Activated T-helper 1 cell treated with anti-CD3 and anti-CD28 coated beads, Interleukin-2, amount 50 U/mL, for 16 hours (primary cell): ENCODE measurements at places on chromosomes 6 and 20.
A peak's percentile ranks its signal among the peaks of the same experiment; 100 is the strongest.

DNA sequence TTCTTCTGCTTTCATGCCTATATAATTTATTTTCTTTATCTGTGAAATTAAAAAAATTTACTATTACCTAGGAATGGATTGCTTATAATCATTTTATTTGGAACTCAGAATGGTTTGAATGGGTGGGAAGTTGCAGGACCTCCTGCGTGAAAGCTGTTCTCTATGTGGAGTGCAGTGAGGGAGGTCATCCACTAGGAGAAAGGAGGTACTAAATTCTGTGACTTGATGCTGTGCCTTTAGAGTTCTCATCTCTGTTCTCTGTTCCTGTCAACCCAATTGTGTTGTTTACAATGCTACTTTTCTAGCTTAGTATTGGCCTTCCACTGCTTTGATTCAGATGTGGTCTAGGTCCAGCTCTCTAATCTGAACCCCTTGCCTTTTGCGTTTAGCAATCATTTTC lies 65.0 kb upstream of the HIVEP1 start:
- no peak for DNase-seq

GRCh38 chr20:5328268-5328667 lies 11.5 kb upstream of the PROKR2 start:
- no peak for DNase-seq

- DNase-seq: no peak
Observed at GRCh38 chr6:104301951-104302350, 557.8 kb downstream of the HACE1 start.

GRCh38 chr6:11722805-11723631 lies 55.6 kb downstream of the ADTRP start:
- DNase-seq: no peak

DNA sequence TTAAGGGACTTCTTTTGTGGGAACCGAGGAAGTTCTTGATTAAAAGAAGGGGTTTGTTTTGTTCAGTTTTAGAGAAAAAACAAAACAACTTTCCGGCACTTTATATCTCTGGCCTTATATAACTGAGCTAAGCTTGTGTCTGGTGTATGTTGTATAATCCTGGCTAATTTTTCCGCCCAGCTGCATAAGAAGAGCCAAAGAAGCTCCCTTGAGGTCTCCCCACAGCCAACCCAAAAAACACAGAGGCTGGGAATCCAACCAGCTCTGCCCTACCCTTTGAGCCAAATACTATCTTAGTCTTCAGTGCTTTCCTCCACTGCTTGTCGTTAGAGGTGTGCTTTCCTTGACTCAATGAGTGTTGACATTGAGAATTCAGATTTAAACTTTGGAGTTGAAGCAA lies 45.5 kb upstream of the RNF146 start:
- no peak for DNase-seq

- peak; percentile 32 for DNase-seq
Observed at GRCh38 chr6:33343953-33344611, 26.5 kb upstream of the ZBTB22 start.

DNA sequence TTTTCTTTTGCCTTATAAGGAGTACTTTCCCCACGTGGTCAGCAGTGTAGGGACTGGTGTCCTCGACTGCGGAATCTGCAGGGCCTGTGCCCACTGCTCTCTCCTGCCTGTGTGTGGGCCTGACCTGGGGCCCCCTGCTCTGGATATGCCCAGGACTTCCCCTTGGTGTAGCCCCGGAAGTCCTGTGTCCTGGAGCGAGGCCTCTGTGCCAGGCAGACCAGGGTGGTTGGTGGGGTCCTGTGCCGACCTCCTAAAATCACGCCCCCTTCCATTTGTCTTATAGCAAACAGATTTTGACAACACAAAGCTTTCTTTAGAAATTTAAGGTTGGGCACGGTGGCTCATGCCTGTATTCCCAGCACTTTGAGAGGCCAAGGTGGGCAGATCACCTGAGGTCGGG lies 64.2 kb downstream of the DLL1 start:
- no peak for DNase-seq

- no peak for DNase-seq
Observed at GRCh38 chr20:12153628-12154027, 235.9 kb downstream of the BTBD3 start.

GRCh38 chr6:52741872-52742271 lies 21.4 kb downstream of the GSTA2 start:
- no peak for DNase-seq

GRCh38 chr20:62487118-62487517 lies 11.3 kb upstream of the GATA5 start:
- DNase-seq: no peak

DNA sequence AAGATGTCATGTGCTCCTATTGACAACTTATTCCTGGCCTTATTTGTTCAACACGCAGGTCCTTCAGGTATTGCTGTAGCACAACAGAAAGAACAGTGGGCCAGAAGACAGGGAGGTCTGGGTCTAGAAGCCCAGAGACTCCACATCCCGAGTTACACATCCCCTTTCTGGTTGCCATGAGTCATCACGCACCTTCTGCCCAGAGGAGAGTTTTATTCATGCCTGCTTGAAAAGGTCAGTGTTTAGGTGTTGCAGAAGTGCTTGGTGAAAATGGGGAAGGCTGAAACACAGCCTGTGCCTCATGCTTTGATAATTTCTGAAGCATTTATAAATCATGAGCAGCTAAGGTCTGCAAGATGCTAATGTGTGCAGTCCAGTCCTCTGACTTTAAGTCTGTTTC lies 256.4 kb downstream of the GMPR start:
- no peak for DNase-seq

DNA sequence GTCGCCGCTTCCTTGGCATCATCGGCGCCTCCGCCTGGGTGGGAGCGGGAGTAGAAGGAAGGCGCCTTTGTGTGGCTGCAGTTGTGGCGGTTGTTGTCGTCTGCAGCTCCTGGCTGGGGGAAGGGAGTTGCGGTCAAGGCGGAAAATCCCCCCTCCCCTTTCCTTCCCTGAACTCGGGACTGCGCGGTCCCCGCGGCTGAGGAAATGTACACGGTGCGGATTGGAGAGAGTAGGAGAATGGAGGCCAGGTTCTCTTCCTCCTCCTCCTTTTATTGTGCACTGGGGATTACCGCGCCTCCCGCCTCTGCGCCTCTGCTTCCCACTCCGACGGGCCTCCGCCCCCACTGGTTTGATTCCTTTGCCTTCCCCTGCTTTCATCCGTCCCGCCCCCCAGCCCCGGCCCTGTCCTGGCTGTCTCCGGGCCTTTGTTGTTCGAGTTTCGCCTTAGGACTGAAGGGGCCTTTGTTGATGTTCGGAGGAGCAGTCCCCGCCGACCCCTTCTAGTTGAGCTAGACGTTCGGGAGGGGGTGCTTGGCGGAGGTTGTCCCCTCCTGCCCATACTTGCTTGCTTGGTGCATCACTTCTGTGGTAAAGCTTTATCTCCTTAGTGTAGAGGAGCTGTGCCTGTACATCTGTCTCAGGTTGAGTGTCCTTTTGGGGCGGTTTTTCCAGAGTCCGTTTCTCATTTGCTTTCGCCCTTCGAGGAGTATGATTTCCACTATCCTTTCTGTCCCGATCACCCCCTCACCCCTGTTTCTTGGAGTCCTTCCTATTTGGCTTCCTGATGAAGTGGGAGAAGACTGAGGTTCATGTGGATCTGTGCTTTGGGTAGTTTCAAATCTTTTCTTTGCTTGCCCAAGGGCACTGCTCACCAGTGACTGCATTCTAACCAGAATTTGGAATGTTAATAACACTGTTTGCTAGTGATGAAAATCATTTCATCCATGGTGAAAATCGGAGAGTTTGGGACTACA lies 764 bp downstream of the ZNF292 start:
- peak; percentile 49 for DNase-seq

GRCh38 chr20:54479138-54479906 lies 3.9 kb downstream of the DOK5 start:
- no peak for DNase-seq

- DNase-seq: no peak
Observed at GRCh38 chr20:59525500-59526241, 78.7 kb upstream of the PHACTR3 start.

- no peak for DNase-seq
Observed at GRCh38 chr6:167647737-167648470, 178.8 kb upstream of the AFDN start.

GRCh38 chr6:158669145-158670035 lies 19.5 kb downstream of the SYTL3 start:
- no peak for DNase-seq

- no peak for DNase-seq
Observed at GRCh38 chr6:11788043-11788442, 9.4 kb upstream of the ADTRP start.

DNA sequence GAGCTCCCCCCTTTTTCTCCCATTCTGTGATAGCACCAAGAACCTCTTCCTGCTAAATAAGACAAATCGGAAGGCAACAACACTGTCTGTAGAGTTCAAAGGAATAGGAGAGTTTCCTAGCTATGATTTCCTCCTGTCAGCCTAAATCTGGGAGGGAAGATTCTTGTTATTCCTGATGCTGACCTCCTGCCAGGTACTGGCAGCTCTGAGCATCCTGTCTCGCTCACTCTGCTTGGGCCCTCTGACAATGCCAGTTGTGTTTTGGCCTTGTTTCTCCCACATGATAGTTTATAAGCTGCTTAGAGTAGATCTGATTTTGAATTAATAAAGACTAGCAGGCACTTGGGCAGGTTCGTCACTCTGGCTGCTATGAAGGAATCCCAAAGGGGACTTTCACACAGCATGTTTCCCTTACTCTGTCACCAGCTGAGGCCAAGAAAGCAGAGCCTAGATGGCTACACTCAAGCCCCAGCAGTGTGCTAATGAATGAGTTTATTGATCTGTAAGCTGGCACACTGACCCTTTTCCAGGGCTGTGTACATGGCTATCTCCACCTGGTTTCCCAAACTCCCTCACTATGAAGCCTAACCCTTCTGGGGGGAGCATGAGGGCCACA lies 52.3 kb downstream of the UQCC1 start:
- no peak for DNase-seq

DNA sequence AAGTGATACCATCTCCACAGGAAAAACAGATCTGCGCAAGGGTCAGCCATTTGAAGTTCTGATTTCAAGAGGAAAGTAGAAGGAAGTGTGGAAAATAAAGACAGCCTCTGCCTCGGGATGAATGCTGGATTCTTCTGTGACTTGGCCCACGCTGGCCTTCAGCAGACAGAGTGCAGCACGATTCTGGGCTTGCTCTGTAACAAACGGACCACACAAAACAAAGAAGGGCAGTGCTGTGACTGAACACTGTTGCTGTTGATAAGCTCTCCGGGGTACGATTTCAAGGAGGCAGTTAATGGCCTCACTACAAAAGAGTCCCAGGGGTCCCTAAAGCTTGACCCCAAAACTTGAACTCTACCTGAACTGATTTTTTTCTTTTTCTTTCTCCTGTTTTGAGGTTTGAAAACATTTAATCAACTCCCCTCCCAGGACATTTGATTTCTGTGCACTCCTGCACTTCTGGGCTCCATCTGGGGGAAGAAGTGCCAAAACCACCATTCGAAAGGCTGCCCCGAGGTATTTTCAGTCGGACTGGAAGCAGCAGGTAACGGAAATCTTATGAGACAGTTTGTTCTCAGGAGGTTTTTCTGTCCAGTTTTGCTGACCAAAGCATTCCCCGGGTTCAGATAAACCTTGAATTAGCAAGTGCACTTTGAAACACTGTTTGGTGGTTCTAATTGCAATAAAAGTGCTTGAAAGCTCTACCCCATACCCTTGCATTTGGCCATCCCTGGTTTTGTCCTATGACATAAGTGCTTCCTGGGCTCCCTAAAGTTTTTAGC lies 189.6 kb downstream of the MYLK4 start:
- DNase-seq: no peak

DNA sequence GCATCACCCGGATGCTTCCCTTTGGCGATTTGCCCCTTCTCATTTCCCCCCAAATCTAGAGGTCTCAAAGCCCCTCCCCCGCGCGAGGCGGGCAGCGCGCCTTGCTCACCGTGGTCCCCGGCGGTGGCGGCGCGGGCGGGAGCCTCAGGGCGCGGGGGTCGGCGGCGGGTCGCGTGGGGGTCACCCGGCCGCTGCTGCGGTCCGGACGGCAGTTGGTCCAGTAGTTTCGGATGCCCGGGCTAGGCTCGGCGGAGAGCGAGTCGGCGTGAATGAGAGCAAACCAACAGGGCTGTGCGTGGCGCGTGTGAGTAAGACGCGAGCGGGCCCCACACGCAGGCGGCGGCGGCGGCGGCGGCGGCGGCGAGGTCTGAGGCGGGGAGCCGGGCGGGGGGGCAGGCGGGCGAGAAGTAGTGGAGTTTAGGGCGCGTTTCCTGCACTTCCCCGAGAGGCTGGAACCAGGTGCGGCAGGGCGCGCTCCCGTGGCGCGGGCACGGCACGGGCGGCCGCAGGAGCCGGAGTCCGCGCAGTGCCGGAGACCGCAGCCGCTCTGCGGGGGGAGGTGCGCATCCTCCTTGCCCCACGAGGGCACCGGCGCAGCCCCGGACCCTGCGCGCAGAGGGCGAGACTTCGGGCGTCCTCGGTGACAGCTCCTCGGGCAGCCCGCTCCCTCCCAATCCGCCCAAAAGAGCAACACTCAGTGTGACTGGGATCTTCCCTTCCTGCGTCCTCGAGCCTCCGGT lies 567 bp downstream of the HS3ST5 start:
- DNase-seq: no peak

GRCh38 chr6:11609324-11610071 lies 71.9 kb downstream of the TMEM170B start:
- no peak for DNase-seq

DNA sequence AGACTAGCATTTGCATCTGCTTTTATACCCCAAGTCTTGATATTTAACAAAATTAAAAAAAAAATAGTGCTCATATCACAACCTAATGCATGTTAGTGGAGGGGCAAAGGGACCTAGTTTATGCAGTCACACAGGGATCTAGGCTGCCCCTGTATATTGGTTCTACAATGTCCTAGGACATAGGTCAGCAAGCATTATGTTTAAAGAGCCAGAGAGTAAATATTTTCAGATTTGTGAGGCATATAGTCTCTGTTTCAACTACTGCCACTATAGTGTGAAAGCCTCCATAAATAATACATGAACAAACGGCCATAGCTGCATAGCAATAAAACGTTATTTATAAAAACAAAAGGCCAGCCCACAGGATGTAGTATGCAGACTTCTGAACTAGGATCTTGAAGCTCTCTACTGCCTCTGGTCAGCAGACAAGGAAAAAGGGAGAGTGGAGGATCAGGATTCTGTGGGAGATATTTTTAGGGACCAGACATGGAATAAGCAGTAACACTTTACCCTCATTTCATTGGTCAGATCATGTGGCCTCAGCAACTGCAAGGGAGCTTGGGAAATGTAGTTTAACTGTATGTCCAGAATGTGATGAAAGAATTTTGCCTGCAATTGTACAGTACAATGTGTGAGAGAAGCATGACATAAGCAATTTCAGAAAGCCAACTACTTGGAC lies 414.2 kb upstream of the SPTLC3 start:
- DNase-seq: no peak
